ENCODE measurements at places on chromosomes 7 and 10.

DNA sequence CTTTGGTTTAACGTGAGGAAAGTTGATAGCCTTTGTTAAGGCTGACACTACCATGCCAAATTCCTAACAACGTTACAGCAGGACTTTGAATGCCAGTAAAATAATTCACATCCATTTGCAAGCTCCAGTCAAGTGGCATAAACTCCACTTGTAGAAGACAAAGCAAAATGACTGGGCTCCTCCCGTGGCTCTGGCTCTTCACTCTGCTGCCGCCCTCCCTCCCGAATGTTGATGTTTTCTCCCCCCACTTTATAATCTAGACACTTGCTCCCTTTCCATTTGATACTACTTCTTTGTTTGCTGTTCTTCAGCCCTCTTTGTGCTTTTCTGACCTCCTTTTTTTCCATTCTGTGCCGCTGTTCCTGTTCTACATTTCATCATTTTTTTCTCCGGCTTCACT is 22.8 kb upstream of the ITGB8 start:
- no peak for DNase-seq

GRCh38 chr7:17027143-17027788 is 145.5 kb upstream of the AGR3 start:
- DNase-seq, result no peak

DNA sequence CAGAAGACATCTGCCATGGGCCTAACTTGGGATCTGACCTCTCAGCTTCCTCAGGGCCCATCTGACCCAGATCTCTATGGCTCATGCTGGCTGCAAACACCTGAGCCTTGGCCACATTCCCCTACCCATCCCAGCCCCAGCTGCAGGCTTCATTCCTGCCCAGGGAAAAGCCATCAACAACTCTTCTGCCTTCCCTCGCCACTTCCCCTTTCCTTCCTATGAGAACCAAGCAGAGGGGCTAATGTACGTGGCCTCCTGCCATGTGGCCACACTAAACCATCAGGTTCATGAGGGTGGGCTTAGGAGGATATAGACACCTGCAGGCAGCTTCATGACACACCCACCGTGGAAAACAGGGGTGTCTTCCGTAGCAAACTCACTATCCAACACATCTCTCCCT is 312.2 kb downstream of the GALNT17 start:
- no peak for DNase-seq

DNA sequence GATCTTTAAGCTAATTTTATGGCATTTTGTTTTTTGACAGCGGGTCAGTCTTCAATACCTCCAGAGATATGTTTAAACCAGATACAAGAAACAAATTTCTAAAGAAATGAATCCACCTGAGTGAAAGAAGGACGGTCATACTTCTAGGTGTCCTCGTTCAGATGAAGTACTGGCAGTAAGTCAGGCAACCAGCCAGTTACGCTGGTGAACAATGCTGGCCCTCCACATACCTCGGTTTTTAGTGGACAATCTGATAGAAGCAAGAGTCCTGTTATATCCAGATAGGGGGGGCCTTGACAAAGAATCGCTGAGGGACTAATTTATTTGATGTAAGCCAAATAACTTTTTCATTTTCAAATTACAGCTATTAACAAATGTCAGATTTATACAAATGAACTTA is 266.4 kb upstream of the KLF14 start:
- no peak for DNase-seq

DNA sequence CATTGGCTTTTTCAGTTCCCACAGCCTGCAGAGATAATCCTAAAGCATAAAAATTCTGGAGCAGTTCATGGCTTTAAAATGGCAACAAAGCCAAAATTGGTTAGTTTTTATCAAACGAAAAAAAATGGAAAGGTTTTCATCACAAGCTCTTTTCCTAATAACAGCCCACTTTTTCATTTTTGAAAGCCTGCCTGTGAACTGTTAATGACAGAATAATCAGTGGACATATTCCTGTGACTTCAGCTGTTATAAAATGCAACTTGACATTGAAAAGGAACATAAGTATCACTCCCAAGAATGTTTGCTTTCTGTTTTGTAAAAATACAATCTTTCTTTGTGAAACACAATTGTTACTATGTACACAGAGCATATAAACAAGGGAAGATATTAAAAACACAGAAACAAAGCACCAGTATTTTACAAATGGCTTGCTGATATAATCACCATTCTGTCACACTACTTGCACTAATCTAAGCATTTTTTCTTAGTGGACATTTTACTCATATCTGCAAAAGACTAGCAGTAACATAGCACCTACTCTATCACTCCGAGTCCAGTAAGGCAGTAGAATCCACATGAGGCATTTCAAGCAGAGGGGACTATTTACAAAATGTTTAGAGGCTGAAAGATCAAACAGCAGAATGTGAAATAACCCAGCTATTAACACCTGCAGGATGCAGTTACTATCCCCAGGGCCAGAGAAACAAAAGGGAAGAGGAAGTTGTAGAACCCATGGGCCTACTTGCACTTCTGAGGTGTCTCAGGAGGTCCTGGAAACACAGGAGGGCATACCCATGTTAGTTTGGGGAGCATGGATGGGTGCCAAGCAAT is 26.4 kb downstream of the MACC1 start:
- no peak for DNase-seq

DNA sequence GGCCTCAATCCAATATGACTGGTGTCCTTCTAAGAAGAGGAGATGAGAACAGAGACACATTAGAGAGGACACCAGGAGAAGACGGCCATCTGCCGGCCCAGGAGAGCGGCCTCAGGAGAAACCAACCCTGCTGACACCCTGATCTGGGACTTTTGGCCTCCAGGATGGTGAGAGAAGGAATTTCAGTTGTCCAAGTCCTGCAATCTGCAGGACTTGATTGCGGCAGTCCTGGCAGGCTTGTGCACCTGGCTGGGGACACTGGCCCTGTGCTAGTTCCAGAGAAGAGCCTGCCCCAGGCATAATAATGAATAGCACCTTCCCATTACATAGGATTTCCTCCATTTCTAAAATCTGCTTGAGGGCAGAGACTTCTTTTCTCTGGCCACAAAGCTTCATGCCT is 409.9 kb upstream of the SHH start:
- DNase-seq, result no peak

GRCh38 chr10:21257919-21258318 is 267.6 kb downstream of the SKIDA1 start:
- no peak for DNase-seq

DNA sequence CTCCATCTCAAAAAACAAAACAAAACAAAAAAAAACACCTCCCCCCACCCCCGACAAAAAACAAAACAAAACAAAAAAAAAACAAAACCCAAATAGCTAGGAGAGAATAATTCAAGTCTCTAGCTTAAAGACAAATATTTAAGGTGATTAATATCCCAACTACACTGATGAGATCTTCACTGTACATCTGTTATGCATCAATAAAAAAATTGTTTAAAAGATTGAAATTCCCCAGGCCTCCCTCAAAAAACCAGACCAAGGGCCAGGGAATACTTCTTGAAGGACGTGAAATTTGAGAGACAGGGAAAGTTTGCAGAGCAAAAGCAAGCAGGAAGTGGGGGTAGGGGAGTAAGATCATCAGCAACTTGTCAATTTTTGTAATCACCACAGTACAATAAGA is 232.6 kb downstream of the REEP3 start:
- no peak for DNase-seq

GRCh38 chr7:141053626-141054025 is 20.2 kb upstream of the TMEM178B start:
- DNase-seq, result no peak

- no peak for DNase-seq
Observed at GRCh38 chr7:13165854-13166253, 478.4 kb downstream of the ARL4A start.

DNA sequence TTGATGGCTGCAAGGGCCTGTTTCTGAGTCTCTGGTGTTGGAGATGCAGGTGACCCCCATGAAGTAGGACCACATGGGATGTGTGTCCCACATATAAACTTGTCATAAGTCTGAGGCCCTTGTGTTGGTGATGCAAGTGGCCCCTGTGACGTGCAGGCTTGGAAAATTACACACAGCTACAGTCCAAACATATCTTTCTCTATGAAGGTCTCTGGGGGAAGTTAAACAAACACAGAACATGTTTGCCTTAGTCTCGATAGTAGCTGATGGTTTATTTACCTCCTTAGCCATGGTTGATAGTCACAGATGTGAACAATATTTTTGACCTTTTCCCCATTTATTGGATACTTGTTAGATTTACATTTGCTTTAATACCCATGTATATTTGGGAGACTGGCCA is 64.7 kb downstream of the ADCY1 start:
- DNase-seq, result no peak

GRCh38 chr7:142440219-142440905 is 182.5 kb upstream of the PRSS58 start:
- no peak for DNase-seq

DNA sequence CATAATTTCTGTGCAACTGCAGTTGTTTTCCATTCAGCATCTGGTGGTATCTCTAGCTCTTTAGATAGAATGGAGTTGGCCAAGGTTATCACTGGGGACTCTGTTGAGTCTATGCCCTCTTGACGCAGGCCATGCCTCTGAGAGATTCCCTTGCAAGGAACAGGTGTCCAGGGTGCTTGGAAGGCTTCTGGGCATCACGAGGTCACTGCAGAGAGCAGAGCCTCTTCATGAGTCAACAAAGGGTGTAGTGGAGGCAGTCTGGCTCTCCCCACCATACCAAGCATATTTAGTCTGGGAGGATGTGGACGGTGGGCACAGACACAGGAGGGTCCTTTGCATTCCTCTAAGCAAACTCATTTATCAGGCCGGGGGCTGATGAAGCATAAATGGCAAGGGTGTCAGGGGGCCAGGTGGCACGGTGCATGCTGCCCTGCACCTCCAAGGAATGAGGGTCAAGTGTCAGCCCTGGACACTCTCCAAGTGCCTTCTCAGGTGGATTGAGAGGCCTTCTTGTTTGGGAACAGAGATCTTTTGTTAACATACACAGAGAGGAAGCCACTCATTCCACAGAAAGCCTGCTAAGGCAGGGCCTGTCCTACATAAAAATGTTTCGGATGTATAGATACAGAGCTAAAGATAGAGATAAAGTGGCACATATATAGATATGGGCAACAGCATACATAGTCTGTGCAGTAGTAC is 328.6 kb downstream of the INHBA start:
- DNase-seq, result no peak

DNA sequence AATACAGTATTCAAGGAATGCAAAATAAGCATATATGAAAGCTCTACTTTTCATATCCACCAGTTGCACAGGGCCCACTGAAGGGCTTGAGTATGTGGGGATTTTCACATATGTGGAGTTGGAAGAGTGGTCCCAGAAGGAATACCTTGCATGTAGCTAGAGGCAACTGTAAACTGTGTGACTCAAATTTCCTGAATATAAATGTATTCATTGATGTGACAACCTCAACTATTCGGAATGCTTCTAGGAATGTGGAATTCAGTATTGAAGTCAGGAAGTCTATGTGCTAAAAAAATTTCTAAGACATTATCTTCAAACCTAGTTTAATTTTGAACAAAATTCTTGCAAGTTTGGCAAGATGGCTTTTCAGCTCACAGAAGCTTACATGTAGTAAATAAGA is 695.5 kb upstream of the SEMA3D start:
- no peak for DNase-seq

DNA sequence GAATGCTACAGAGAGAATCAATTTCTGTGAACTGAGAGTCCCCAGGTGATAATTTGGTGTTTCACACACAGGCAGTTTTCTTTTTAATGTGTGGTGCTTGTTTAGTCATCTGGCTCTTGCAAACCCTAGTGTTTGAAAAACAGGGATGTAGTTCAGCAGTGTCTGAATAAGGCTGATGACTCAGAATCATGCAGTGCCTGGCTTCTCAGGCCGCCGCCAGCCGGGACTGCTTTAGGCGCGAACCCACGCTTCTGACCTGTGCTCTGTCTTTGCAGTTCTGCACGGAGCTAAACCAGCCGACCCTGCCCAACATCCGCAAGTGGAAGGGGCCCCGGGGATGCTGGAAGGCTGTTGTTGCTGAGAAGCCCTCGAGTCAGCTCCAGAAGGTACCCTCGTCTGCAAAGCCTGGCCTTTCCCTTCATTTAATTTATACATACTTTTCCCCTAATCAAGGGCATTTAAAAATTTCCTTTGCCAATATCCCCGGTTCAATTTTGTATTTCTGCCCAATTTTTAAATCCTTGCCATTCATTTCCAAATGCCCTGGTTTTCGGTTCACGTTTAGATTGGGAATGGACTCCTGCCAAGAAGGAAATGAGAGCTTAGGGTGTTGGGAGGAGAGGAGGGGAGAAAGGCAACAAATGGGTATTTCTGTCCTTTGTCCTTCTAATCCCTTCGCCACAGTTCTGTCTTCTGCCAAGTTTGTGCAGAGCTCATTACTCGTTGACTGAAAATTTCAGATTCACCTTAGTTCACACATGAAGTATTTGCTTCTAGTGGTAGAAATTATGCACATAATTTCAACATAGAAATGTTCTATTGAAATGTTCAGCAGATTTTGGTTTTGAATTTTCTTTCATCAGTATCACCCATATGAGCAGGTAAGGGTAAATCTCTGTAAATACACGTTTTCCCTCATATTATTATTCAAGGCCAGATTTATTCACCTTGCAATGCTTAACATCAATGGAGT is 108.5 kb upstream of the ANLN start:
- no peak for DNase-seq

- DNase-seq, result no peak
Observed at GRCh38 chr7:103799298-103799697, 190.2 kb downstream of the RELN start.
